ENCODE measurements at places on chromosomes 1 and 21. TPM values are rescaled to one million over a fixed set of nuclear protein-coding genes. Genes with fewer than 3 reads are reported as not detected.

SFN gene
- 2.6 TPM for total RNA-seq

RSPO1 gene
- total RNA-seq = not detected

RHCE gene
- not detected for total RNA-seq

OR2L2 gene
- 0.13 TPM for total RNA-seq

FOXO6 gene
- 1.7 TPM for total RNA-seq

LCE2C gene
- total RNA-seq = not detected

AGO3 gene
- 39.8 TPM for total RNA-seq

MCOLN3 gene
- 12.0 TPM for total RNA-seq

RNASEL gene
- 2.1 TPM for total RNA-seq

NBPF20 gene
- total RNA-seq = 8.3 TPM

NCF2 gene
- total RNA-seq = 0.55 TPM

CHIT1 gene
- total RNA-seq = not detected

HIPK1 gene
- total RNA-seq = 71.4 TPM

PRDM16 gene
- total RNA-seq = 2.1 TPM

BOLA1 gene
- 12.2 TPM for total RNA-seq

SELP gene
- not detected for total RNA-seq

MRAP gene
- not detected for total RNA-seq

KANK4 gene
- total RNA-seq = 0.70 TPM

HMCN1 gene
- total RNA-seq = 7.4 TPM

SPRR3 gene
- total RNA-seq = 0.27 TPM

KRTAP19-1 gene
- not detected for total RNA-seq

RPE65 gene
- total RNA-seq = not detected

PLA2G2A gene
- 0.50 TPM for total RNA-seq

LRRC71 gene
- total RNA-seq = not detected

GBP6 gene
- total RNA-seq = not detected

CCDC181 gene
- total RNA-seq = 3.3 TPM

CCDC27 gene
- total RNA-seq = not detected

NEK2 gene
- total RNA-seq = 42.3 TPM

TNFRSF9 gene
- total RNA-seq = not detected

SLAMF6 gene
- not detected for total RNA-seq

RGS8 gene
- total RNA-seq = 25.0 TPM

RCSD1 gene
- total RNA-seq = 0.11 TPM

PSRC1 gene
- 38.5 TPM for total RNA-seq

PGLYRP3 gene
- total RNA-seq = not detected

IQGAP3 gene
- total RNA-seq = 28.6 TPM

OR2T11 gene
- total RNA-seq = not detected

CD48 gene
- total RNA-seq = 1.1 TPM

MYCL gene
- total RNA-seq = 35.0 TPM

ATP1A2 gene
- total RNA-seq = 3.2 TPM

WNT4 gene
- 0.44 TPM for total RNA-seq

C1orf122 gene
- 57.3 TPM for total RNA-seq

PROK1 gene
- total RNA-seq = not detected
